ENCODE measurements at places on chromosomes 6 and 20. TPM values are rescaled to one million over a fixed set of nuclear protein-coding genes. Genes with fewer than 3 reads are reported as not detected.
A peak's percentile ranks its signal among the peaks of the same experiment; 100 is the strongest.

The MRS2 gene
- total RNA-seq = 49.7 TPM

The PTPRK gene
- total RNA-seq = 89.3 TPM

DNA sequence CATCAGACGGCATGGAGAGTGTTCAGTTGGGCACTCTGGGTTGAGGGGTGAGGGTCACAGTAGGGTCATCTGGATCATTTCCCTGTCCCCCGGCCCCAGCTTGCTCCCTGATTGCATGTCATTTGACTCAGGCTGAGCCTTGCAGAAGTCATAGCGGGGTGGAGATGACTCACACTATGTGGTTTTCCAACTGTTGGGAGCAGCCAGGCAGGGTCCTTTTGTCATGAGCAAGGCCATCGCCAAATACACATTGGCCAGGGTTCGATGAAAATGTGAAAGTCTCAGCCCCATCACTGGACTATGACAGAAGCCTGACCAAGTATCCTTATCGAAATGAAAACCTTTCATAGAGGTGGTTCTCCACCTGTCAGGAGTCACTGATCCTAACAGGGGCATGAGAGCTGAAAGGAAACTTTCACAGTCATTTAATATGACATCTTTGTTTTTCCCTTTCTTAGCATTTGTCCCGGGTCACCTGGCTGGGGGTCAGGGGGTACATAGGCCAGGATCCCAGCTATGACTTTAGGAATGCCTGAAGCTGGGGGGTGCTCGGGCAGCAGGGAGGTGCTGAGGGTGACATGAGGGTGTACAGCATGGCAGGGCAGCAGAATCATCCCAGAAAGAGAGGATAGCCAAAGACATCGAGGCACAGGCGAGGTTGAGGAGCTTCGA is 70.2 kb upstream of the CD93 start:
- H3K4me1 ChIP-seq = peaks cover 86% of the 10 kb centered on the region
- peak; percentile 81 for DNase-seq
- H3K27me3 ChIP-seq = no peaks in the 10 kb centered on the region
- H3K4me3 ChIP-seq = no peak overlapping the region
- no peaks in the 10 kb centered on the region for H3K36me3 ChIP-seq
- H3K27ac ChIP-seq = peak overlapping the region; percentile 87

DNA sequence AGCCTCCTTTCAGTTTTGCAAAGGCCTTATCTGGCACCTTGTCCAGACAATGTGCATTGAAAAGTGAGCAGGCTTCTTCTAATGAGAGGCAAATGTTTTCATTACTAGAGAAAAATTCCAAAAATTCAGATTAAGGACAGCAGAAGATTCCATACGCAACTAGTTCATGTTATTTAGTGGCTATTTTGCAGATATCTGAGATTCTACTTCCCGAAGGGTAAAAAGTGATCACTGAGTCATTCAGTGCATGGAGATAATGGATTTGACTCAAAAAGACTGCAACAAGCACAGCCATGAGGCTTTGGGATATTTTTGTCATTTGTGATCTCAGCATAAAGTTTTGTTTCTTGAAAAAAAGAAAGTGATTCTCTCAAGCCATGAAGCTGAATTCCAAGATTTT is 29.9 kb downstream of the METTL24 start:
- H3K36me3 ChIP-seq = no peaks in the 10 kb centered on the region
- no peaks in the 10 kb centered on the region for H3K4me1 ChIP-seq
- no peak overlapping the region for H3K27ac ChIP-seq
- H3K27me3 ChIP-seq = no peaks in the 10 kb centered on the region
- no peak for DNase-seq
